ENCODE measurements at places on chromosomes 11 and 22.

DNA sequence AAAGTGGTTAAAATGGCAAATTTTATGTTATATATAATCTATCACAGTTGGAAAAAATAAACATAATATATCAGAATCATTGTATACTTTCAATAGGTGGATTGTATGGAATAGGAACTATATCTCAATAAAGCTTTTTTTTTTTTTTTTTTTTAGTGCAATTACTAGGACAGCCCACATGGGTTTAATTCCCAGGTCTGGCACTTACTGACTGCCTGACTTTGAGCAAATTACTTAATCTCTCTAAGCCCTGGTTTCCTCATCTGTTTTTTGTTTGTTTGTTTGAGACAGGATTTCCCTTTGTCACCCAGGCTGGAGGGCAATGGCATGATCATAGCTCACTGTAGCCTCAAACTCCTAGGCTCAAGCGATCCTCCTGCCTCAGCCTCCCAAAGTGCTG is 26.1 kb upstream of the BAIAP2L2 start:
- DNase-seq, result peak; percentile 67

DNA sequence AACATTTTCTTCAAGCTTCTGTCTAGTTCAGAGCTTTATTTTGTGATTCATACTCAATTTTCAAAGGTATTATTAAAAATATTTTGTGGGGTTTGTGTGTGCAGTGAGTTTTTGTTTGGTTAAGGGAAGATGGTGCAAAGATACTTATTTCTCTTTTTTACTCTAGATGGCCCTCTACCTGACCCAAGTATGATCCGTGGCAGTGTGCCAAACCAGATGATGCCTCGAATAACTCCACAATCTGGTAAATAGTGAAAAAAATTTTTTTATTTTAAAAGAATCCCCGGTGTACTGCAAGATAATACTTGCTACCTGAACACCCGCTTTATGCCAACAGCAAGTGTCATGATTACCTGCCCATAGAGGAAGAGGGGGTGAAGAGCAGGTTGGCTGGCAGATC is 54.2 kb downstream of the EP300 start:
- DNase-seq, result no peak

GRCh38 chr11:99068832-99069231 is 48.1 kb downstream of the CNTN5 start:
- DNase-seq, result no peak

GRCh38 chr11:111531687-111532364 is 8.7 kb upstream of the LAYN start:
- DNase-seq, result peak; percentile 14

DNA sequence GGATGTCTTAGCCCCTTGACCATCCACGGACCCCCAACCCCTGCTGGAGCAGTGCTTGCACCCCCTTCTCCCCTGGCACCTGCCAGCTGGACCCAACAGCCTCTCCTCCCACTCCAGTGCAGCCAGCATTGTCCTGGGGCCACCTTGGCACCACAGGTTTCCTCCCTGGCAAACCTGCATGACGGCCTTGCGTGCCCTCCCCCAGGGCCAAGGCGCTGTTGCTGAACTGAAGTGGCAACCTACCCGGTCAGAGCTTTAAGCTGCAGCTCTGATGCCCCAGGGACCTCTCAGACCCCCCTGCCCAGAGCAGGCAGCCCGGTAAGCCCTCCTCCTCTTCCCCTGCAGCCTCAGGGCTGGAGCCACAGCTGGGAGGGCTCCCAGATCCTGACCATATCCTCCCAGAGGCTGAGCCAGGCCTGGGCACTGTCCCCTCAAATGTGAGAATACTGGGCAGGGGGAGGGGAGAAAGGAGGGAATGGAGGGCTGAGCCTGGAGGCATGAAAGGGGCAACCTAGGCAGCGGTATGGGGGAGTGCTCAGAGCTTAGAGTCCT is 1.8 kb upstream of the LRRC75B start:
- no peak for DNase-seq

GRCh38 chr11:117408356-117408755 is 80.7 kb downstream of the CEP164 start:
- DNase-seq, result no peak

DNA sequence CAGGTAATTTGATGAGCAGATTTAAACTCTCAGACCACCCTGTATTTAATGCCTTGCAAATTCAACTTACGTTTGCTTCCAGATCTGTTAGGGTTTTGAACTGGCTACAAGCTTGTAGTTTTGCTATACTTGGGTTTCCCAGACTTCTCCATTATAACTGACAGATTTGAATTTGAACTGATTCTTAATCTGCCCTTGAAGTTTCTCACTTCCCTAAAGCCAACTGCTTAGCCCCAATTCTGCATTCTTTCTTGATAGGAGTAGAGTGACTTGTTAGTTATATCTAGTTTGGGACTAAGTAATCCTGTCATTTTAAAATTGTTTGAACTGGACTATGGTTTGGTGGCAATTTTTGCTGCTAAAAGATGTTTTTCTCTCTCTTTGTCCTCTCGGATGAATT is 9.7 kb downstream of the LAYN start:
- DNase-seq, result no peak

GRCh38 chr22:27422442-27422841 is 379.1 kb downstream of the MN1 start:
- DNase-seq, result no peak

- no peak for DNase-seq
Observed at GRCh38 chr22:21725956-21726649, 9.5 kb downstream of the YPEL1 start.

GRCh38 chr11:38818720-38819119 is 2220.7 kb upstream of the RAG2 start:
- no peak for DNase-seq

- no peak for DNase-seq
Observed at GRCh38 chr11:76654298-76654851, 16.2 kb downstream of the LRRC32 start.

- no peak for DNase-seq
Observed at GRCh38 chr22:17586831-17587440, 23.6 kb downstream of the SLC25A18 start.

Data from NCI-H82 (cell line).